ENCODE measurements at places on chromosomes 16 and 17.

- DNase-seq, result no peak
Observed at GRCh38 chr16:56600398-56600999, 7.9 kb upstream of the MT2A start.

DNA sequence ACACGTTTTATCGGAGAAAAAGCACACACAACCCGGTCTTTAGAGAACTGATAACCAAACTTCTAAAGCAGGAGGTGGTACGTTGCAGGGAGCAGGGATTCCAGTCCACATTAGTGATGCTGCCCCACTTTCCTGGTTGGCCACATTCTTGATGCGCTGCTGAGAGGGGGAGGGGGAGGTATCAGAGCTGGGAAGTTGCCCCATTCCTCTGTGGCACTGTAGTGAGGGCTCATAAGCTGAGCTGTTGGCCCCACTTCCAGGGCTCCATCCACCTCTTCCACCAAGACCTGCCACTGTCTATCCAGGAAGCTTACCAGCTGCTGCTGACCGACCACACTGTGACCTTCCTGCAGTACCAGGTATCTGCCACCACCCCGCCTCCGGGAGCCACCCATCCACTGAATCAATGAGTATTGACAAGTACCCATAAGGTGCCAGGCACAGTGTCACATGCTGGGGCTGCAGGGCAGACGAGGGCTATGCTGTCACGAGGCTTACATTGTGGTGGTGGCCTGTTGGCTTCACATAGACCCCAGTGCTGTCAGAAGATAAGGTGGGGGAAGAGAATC lies 1.1 kb downstream of the TSEN54 start:
- DNase-seq, result no peak

- DNase-seq, result no peak
Observed at GRCh38 chr16:31081428-31082351, 7.1 kb downstream of the PRSS53 start.

DNA sequence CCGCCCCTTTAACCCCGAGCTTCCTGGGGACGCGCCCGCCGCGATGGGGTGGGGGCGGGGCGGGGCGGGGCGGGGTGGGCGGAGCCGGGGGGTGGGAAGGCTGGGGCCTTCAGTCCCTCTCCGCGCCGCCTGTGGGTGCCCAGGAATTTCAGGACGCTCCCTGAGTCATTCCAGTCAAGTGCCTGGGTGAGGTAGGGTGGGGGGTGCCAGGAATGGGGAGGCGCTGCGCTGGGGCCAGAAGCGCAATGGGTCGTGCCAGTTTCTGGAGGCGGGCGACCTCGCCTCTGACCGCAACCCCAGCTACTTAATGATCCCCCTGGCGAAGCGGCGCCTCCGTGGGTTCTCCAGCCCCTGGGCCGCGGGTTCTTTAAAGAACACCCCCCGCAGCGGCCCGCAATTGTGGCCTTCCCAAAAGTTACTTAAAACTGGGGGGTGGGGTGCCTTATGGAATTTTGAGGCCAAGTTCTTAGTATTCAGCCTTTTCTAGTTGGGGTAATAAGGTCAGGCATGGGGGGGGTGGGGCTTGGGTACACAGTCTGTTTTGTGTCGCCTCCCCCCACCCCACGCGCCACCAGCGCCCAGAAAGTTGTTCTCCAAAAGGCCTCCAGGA lies 826 bp upstream of the GSE1 start:
- DNase-seq, result peak; percentile 68

Data from NCI-H446 (cell line).